Ecto neural progenitor cell (in vitro differentiated cells): ENCODE measurements at places on chromosomes 2 and 18.

GRCh38 chr2:232919141-232919540 is 49.1 kb downstream of the SNORC start:
- no peak for DNase-seq

DNA sequence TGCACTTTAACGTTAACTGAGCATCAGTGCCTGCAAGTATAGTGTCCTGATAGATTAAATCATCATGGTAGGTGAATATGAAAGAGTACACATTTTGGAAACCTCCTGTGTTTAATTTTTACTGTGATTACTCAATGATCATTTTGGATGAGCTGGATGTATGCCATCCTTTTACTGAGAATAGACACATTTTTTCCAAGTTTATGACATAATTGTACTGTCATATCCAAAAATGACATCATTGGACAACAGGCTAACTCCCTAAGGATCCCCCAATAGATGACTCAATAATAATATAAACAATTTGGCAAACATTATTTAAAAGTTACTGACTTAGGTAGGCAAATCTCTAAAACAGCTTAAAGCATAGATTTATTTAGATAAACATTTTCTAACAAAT is 410.8 kb upstream of the REG3G start:
- no peak for DNase-seq

- DNase-seq: no peak
Measured at GRCh38 chr2:45741161-45741850, 89.8 kb downstream of the PRKCE start.

DNA sequence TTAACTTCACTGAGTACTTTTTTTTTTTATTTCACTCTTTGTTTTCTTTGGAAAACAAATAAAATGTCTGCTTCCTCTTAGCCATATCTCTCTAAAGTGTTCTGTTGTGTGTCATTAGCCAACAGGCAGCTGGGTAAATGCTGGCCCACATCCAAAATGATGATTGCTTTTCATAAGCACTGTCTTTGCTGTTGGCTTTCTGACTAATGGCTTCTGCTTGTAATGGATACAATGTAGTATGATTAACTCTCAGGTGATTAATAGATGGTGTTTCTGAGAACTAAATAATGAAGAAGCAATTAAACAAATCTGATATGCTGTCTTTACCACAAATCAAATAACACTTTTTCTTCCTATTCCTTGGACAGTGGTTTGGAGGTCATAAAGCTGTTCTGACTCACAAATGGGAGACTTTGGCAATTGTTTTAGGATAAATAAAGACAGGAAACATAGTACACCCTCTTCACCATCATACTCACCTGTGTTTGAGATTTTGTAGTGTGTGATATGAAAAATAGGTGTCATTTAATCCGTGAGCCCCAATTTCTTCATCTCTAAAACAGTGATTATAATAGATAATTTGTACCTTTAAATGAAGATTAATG is 888.4 kb downstream of the TSN start:
- no peak for DNase-seq

DNA sequence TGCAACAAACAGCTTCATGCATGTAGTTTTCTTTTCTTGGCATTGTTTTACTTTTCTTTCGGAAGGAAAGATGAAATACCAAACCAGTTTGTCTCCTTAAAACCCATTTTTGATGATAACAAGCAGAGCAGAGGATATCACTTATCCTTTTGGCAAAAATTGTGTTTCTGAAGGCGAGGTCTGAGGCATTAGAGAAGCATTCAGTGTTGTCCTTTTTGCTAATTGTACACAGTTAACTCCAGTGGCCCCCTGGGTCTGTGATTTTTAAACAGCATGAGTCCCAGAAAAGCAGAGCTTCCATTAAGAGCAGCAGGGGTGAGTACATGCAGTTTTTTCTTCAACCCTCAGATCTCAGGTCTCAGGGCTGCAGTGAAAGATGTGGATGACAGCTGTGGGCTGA is 41.3 kb downstream of the TTC39C start:
- no peak for DNase-seq

GRCh38 chr18:62458346-62458745 is 64.5 kb upstream of the ZCCHC2 start:
- no peak for DNase-seq

GRCh38 chr2:29628108-29628745 is 293.2 kb downstream of the ALK start:
- DNase-seq: no peak

GRCh38 chr18:26357960-26358359 is 131.7 kb downstream of the TAF4B start:
- DNase-seq: no peak

DNA sequence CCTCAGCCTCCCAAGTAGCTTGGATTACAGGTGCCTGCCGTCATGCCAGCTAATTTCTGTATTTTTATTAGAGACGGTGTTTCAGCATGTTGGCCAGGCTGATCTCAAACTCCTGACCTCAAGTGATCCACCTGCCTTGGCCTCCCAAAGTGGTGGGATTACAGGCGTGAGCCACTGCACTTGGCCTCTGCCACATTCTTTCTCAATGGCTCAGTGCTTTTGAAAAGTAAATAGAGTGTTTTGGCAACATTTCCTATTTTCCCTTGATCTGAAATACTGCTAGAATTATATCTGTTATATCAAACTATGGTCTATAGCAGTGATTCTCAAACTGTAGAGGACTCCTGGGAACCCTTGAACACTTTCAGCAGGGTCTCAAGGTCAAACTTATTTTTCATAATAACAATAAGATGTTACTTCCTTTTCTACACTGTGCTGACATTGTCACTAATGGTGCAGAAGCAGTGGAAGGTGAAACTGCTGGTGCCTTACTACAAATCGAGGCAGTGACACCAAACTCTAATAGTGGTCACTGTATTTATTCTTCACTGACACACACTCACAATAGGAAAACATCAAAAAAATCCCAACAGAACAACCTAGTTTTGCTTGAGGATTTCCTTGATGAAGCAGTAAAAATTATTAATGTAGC is 10.6 kb downstream of the DAW1 start:
- DNase-seq: no peak

- DNase-seq: no peak
Measured at GRCh38 chr2:165115258-165115657, 88.6 kb downstream of the SCN3A start.

DNA sequence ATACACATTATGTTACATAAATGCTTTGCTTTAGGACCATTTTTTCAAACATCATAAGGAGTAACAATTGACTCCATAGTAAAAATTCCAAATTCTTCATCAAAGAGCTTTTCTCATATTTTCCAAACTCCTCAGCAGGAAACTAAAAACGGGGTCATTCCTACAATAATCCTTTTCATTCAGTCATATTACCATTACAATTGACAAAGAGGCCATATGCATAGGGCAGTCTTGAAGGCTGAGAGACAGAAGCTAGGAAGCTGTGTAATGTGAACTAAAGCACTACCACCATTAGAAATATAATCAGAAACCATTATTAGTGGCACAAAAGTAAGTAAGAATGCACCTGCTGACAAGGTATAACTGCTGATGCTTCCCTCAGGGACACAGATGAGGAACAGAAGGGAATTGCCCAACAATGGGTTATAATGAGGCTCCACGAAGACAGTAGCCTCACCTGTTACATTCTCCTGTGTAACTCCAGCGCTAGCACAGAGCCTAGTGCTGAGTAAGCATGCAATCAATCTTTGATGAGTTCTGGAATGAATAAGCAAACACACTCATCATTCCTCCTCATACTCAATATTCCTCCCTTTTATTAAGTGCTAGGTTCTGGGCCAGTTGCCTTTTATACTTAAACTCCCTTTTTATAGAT is 942.3 kb downstream of the CPS1 start:
- no peak for DNase-seq

GRCh38 chr2:235820571-235820970 is 326.7 kb downstream of the AGAP1 start:
- DNase-seq: no peak

DNA sequence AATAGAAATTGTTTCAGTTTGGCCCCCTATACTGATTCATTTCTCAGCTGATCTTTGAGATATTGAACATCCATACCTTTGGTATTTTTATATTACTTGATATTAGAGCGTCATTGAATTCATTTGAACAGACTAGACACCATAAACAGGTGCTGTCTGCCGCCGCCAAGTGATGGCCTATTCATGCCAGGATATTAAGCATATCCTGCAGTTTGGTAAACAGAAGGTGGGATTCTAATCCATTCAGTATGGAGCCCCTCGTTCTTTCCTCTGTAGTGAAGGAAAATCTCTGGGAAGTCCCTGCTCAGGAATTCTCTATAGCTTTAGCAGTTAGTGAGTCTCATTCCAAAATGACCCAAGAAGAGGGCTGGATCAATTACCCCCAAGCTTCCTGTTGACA is 23.0 kb upstream of the CD28 start:
- no peak for DNase-seq

GRCh38 chr18:1483385-1483784 is 578.7 kb downstream of the ADCYAP1 start:
- no peak for DNase-seq
